ENCODE measurements at places on chromosomes 2 and 18.

DNA sequence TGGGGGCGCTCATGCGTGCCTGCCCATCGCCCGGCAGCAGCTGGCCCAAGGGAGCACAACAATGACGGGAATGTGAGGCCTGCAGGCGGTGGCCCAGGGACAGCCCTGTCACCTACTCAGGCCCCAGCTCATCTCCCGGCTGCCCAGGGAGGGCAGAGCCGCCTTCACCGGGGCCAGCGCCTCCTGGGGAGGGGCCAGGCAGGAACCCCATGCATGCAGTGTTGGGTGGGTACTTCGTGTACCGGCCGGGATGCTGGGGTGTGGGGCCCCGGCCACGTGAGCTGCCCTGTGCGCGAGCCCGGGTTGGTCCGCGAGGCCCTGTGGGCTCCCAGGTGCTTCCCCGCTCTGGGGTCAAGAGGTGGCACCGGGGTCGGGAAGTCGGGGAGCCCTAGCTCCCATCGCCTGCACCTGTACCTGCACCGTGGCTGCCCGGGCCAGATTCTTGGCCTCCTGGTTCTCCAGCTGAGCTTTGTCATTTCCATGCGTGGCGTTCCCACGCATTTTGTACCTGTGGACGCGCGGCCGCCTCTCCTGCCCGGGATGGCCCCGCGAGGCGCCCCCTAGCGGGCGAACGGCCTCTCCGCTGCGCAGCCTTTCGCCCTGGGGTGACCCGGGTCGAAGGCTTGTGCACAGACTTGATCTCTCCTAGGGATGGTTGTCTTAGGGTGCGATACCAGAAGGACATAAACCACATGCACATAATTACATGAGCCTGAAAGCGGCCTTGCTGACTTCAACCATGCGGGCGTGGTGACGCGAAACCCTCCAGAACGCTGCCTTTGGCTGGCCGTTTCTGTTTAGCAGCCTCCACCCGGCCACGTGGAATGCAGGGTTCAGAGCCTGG lies 950 bp downstream of the KLHL30 start:
- no peak for DNase-seq

GRCh38 chr2:140998577-140998976 lies 1132.2 kb downstream of the LRP1B start:
- no peak for DNase-seq

GRCh38 chr2:3649581-3649980 lies 8.4 kb upstream of the ALLC start:
- no peak for DNase-seq

DNA sequence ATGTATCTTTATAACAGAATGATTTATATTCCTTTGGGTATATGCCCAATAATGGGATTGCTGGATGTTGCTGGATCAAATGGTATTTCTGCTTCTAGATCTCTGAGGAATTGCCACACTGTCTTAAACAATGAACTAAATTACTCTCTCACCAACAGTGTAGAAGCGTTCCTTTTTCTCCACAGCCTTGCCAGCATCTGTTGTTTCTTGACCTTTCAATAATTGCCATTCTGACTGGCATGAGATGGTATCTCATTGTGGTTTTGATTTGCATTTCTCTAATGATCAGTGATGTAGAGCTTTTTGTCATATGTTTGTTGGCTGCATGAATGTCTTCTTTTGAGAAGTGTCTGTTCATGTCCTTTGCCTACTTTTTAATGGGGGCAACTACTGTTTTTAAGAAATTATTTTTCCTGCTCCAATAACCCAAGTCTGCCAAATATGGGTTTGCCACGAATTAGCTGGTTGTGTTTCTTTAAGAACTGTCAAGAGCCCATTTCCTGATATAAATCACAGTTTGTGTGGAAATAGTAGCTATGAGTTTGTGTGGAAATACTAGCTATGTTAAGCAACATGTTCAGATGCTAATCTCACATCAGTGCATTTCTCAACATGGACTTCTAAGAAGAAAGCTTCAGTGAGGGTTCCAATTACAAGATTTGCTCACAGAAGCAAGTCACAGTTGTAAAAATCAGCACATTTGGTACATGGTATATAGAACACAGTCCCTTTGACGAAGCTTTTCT lies 259.4 kb downstream of the ANAPC1 start:
- no peak for DNase-seq

DNA sequence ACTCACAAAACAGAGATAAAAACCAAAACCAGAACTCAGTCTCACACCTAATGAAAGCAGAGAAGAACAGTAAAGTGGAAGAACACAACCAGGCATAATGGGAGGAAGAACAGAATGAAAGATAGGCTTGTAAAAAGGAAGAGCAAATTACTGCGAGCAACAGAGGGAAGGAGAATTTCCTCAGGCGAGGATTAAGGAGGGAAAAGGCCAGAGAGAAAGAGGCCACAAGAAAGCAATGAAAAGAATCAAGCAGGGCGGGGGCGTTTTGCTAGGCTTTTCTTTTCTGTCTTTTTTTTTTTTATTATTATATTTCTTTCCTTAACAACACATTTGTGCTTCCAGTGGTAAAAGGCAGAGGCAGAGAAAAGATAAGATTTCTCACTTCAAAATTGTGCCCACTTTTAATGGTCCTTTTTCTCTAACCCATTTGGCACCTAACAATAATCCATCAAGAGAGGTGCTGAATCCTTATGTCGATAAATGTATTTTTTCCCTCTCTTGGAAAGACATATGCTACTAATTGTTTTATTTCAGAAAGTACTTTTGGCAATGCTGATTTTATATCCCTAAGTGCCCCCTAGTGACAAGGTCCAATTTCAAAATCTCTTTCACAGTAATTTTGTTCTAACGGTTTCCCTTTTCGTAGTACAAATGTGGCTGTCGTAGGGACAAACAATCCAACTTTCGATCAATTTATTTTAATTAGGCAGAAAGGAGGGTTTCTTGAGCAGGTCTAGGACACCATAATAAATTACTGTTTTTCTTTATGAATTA lies 138.7 kb upstream of the AQP4 start:
- no peak for DNase-seq
